ENCODE measurements at places on chromosomes 1 and 21.

- peak; percentile 31 for DNase-seq
Observed at GRCh38 chr1:25731626-25732370, 68.2 kb upstream of the SELENON start.

DNA sequence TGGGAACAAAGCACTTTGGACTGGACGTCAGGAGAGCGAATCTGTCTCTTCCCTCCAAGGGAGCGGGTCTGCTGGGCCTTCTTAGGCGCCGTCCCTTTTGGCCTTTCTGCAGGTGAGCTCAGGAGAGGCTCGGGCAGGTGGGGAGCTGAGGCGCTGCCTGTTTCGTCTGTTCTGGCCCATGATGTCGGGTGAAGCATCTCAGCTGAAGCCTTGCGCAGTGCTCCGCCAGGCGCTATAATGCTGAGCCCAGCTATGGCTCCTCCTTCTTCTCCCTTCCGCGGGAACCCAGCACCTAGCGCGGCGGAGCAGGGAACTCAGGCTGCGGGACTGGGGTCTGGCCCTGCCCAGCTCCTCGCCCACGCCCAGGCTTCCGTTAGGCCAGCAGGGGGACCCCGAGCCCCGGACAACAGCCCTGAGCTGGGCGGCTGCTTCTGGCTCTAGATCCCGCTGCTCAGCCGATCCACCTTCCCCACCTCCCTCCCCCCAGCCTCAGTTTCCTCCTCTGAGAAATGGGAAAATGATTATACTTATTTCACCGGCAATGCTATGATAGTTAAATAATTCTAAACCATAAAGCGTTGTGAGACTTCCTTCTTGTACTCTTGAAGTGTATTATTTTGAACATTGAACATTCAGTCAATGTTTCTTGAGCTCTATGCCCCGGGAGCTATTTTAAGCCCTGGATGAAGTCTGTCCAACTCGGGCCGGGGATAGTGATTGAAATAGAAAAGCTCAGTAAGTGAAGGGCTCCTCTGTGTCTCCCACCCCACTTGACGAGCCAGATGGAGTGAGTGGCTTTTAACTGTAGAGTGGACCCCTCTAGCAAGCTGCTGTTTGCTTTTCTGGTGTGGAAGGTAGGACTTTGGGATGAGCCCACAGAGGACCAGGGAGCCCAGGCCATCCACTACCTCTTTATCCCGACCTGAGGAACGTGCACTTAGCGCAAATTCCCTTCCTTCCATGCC, 9.6 kb upstream of the ADORA1 start:
- DNase-seq, result peak; percentile 20

DNA sequence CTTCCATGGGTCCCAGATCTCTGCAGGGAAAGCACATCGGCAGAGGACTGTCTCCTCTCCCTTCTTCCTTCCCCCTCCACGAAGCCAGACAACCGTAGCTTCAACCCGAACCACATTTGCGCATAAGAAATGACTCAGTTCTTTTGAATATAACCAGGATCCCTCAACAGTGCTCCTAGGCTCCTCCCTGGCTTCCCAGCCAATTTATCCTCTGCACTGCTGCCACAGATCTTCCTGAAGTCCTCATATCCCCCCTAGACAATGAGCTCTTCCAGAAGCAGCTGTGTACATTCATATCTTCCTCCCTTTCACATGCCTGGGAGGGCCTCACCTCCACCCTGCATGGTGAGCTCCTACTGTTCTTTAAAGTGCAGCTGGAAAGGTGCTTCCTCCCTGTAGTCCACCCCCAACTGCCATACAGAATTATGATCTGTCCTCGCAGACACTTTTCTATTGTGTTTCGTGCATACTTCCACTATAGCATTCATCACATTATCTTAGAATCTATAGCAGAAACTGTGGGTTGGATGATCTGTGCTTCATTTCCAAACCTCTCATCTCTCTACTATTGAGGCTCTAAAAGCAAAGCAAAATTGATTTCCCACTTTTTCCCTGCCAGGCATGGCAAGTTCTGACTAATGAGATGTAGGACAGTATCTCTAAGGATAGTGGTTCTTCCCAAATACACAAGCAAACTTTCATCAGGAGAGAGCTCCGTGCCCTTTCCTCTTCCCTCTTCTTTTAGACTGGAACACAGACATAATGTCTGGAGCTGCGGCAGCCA, 179.3 kb upstream of the HMGB4 start:
- DNase-seq, result no peak

GRCh38 chr1:99849744-99850458, at the start of gene AGL:
TSS of gene AGL (plus strand) at chr1:99850361. CDS start at chr1:99851043, 682 bp downstream.
- DNase-seq, result peak; percentile 72

DNA sequence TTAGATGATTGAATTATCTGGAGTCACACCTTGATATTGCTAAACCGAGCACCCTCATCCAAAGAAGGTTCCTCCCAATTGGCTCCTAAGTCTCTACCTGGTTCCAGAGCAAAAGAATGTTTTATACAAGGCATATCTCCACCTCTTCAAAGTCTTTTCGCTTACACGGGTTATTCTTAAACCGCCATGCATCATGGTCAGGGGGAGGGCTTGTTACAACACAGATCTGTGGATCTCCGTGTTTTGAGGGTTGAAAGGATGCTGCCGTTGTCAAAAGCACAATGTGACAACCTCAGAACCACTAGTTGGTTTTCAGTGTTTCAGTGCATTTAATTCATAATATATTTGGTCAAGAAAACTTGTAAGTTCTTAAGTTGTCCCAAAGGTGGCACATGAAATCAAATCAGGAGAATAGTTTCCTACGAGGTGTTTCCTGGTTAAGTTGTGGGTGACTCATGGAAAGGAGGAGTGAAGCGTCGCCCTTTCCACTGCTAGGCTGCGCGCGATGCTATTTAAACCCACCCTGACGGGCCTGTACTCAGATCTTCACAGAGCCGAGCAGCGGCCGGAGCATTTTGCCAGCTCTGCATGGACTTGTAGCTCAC, 1531.6 kb upstream of the TPTE start:
- no peak for DNase-seq

- DNase-seq, result no peak
Observed at GRCh38 chr1:28395181-28395580, 25.6 kb downstream of the PHACTR4 start.

DNA sequence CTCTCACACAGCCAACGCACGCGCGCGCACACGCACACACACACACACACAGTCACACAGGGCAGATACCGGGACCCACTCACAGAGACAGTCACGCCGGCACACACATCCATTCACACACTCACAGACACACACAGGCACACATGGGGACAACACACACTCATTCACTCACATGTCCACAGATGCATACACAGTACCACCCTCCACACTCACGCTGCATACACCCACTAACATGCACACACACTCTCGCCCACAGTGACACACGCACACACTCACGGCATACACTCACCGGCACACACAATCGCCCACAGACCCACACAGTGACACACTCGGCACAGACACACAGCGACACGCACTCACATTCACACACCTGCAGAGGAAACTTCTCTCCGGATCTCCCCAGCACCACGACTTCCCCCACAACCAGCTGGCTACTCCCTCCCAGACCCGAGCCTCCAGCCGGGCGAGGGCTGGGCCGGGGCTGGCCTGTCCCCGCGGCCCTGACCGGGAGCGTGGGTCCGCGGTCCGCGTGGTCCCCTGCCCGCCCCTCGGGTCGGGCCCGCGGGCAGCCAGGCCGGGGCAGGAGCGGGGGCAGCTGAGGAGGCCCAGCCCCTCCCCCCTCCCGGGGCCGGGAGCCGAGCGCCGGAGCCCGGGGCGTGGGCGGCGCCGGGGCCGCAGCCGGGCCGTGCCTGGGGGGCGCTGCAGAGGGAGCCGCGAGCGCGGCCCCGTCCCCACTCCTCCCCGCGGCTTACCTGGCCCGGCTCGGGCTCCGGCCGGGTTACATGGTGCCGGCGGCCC, 552 bp downstream of the DLGAP3 start:
- DNase-seq, result no peak

GRCh38 chr1:207747627-207748492, 4.0 kb upstream of the CD46 start:
- no peak for DNase-seq
